ENCODE measurements at places on chromosomes 3 and 15. TPM values are rescaled to one million over a fixed set of nuclear protein-coding genes. Genes with fewer than 3 reads are reported as not detected.
A peak's percentile ranks its signal among the peaks of the same experiment; 100 is the strongest.

Gene CRTC3
- total RNA-seq = 87.8 TPM

- no peaks in the 10 kb centered on the region for H3K4me1 ChIP-seq
- no peaks in the 10 kb centered on the region for H3K36me3 ChIP-seq
- no peak for DNase-seq
- H3K27me3 ChIP-seq = no peaks in the 10 kb centered on the region
- H3K4me3 ChIP-seq = no peak overlapping the region
Observed at GRCh38 chr3:82939491-82940097, 1178.1 kb upstream of the GBE1 start.

DNA sequence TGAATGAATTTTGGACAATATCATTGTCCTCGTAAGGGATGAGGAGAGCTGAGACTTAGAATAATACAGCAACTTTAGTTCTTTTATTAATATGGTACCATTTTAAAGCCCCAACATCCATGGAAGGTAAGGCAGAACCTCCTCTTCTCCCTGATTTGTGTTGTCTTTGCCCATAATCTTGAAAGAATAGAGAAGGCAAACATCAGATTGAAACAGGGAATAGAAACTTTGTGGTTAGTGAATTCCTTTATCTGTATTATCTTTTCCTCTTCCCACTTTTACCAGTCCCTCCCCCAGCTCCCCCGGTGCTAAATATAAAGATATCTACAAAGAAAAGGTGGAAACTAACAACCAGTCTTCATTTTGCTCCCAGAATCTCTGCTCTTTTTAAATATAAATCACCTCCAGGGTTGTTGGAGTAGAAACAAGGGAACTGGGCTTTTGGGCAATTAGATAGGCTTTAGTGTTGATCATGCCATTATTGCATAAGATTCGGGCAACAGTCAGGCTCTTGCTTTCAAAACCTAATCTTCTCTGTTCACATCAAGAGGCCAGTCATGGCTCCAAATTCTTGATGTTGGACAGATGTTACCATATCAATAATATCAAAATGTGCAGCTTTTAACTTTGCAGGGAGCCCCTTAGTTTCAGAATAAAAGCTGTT, 32.5 kb downstream of the ITPR1 start:
- H3K27me3 ChIP-seq = no peaks in the 10 kb centered on the region
- no peaks in the 10 kb centered on the region for H3K36me3 ChIP-seq
- H3K4me1 ChIP-seq = no peaks in the 10 kb centered on the region
- no peak overlapping the region for H3K4me3 ChIP-seq
- H3K27ac ChIP-seq = no peak overlapping the region
- DNase-seq = no peak

Gene CLEC3B
- total RNA-seq = 16.0 TPM

Gene ISL2
- total RNA-seq = 2.4 TPM

DNA sequence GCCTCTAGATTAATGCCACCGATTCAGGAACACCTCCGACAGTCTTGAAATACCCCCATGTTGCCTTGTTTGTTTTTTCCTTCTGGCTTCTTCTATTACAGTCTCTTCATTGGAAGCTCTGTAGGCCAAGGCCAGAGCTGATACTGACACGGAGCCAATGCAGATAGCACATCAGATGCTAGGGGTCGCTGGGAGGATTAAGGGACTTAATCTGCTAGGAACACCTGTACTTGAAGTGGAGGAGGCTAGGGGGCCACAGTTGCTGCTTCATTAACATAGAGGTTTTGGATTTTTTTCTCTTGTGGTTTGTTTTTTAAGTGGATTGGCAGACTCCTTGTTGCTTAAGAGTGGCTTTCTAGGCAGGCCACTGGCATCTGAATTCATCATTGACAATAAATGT, 49.6 kb downstream of the PARP14 start:
- DNase-seq = no peak
- no peaks in the 10 kb centered on the region for H3K27me3 ChIP-seq
- no peaks in the 10 kb centered on the region for H3K36me3 ChIP-seq
- H3K4me3 ChIP-seq = no peak overlapping the region

- DNase-seq = peak; percentile 55
- no peaks in the 10 kb centered on the region for H3K27me3 ChIP-seq
- no peaks in the 10 kb centered on the region for H3K4me1 ChIP-seq
- H3K36me3 ChIP-seq = no peaks in the 10 kb centered on the region
- no peak overlapping the region for H3K4me3 ChIP-seq
Observed at GRCh38 chr3:14460342-14461005, 58.1 kb downstream of the SLC6A6 start.

GRCh38 chr15:74233851-74234597, 2.1 kb upstream of the CCDC33 start:
- H3K27me3 ChIP-seq = no peaks in the 10 kb centered on the region
- no peak for DNase-seq
- H3K27ac ChIP-seq = no peak overlapping the region
- no peaks in the 10 kb centered on the region for H3K4me1 ChIP-seq
- no peaks in the 10 kb centered on the region for H3K36me3 ChIP-seq
- no peak overlapping the region for H3K4me3 ChIP-seq

Gene OR5K4
- 1.3 TPM for total RNA-seq

Gene SOX2
- 17.8 TPM for total RNA-seq

Gene MYLK
- 345 TPM for total RNA-seq

Gene GANC
- 38.7 TPM for total RNA-seq

- no peak overlapping the region for H3K27ac ChIP-seq
- no peaks in the 10 kb centered on the region for H3K27me3 ChIP-seq
- no peaks in the 10 kb centered on the region for H3K4me1 ChIP-seq
- H3K36me3 ChIP-seq = no peaks in the 10 kb centered on the region
- H3K4me3 ChIP-seq = no peak overlapping the region
Observed at GRCh38 chr3:105253225-105253624, 113.5 kb upstream of the ALCAM start.

DNA sequence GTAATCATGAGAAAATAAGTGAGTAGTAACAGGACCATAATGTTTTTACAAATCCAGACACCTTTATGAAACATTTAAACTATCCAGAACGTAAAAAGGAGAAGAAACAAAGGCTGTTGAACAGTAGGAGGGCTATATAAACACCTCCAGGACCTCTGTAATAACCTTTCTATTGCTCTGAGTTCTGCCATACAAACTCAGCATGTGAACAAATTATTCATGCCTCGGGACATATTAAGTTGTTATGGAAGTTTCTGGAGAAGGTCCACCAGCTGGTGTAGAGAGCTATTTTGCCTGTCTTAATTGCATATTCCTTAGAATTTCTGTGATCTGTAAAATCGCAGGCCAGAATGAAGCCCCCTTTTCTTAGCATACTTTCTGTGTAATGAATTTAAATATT, 256.3 kb downstream of the UBE2E2 start:
- H3K36me3 ChIP-seq = no peaks in the 10 kb centered on the region
- no peak overlapping the region for H3K27ac ChIP-seq
- H3K4me1 ChIP-seq = no peaks in the 10 kb centered on the region

DNA sequence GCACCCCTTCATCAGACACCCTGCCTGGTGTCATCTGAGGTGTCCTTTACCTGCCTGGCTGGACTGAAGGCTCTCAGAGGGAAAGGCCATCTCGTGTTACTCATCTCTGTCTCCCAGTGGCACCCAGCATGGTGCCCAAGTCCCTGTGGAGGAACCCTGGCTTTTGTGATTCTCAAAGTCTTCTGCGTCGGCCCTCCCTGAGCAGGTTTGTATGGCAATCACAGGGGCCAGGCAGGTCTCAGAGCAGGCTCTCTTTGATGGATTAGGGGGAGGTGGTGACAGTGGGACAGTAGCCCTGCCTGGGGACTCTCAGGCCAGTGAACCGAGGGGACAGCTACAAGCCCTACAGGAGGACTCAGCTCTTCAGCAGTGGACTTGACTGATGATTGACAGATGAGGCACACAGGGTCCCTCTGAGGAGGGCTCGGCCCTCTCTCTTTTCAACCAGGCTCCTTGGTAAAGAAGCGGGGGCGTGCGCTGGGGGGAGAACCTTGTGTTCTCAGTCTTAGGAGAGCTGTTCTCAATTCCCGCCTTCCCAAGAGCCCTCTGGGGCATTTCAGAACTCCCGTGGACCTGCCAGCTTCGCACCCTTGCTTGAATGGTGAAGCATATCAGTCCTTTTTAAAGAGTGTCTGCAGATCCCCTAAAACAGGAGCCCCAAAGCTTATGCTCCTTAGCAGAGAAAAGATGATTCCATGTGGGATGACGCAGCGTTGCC, 108.3 kb downstream of the VGLL4 start:
- DNase-seq = no peak
- H3K27ac ChIP-seq = no peak overlapping the region
- H3K4me1 ChIP-seq = peaks cover 5% of the 10 kb centered on the region
- H3K27me3 ChIP-seq = no peaks in the 10 kb centered on the region
- H3K36me3 ChIP-seq = no peaks in the 10 kb centered on the region

Gene TRIM42
- 1.1 TPM for total RNA-seq

Gene ACVR2B
- total RNA-seq = 24.3 TPM

- no peaks in the 10 kb centered on the region for H3K27me3 ChIP-seq
- peak overlapping the region; percentile 99 for H3K27ac ChIP-seq
- H3K36me3 ChIP-seq = no peaks in the 10 kb centered on the region
Observed at GRCh38 chr3:71062952-71063772, 520.4 kb downstream of the FOXP1 start.

GRCh38 chr3:46574243-46574646, 8.1 kb upstream of the LRRC2 start:
- no peaks in the 10 kb centered on the region for H3K27me3 ChIP-seq
- no peak overlapping the region for H3K27ac ChIP-seq
- H3K4me1 ChIP-seq = no peaks in the 10 kb centered on the region
- H3K4me3 ChIP-seq = no peak overlapping the region

DNA sequence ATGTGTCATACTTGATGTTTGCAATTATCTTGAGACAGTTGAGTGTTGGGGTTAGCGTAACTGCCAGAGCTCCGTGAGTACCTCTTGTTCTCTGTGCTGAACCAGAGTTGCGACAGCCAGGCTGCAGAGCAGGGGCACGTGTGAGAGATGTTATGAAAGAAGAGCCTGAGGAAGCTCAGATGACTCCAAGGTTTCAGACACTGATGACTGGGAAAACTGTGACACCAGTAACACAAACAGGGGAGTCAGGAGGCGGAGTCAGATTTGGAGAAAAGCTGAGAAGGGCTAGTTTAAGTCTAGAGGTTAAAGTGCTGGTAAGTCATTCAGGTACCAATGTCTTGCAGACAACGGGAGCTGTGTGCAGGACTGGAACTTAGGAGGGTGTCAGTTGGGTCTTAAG, 45.0 kb downstream of the BLM start:
- no peak overlapping the region for H3K4me3 ChIP-seq
- DNase-seq = no peak
- H3K27me3 ChIP-seq = no peaks in the 10 kb centered on the region
- H3K27ac ChIP-seq = no peak overlapping the region
- H3K36me3 ChIP-seq = no peaks in the 10 kb centered on the region

DNA sequence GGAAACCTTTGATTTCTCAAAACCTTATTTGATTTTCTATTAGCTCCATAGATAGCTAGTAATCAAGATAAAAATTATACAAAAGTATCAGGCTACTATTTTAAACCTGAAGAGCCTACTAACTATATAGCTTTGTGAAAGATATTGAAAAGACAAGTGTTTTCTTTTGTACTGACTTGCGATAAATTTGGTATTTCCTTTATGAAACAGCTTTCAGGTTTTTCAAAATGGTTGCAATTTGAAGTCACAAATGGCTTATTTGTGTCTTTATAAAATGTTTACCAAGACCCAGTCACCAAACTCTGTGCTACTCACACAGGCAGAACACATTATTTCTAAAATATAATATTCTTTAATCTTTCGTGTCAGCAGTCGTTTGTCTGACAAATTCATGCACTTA, 167.5 kb upstream of the ALCAM start:
- no peak overlapping the region for H3K4me3 ChIP-seq
- no peaks in the 10 kb centered on the region for H3K36me3 ChIP-seq
- H3K27ac ChIP-seq = no peak overlapping the region

DNA sequence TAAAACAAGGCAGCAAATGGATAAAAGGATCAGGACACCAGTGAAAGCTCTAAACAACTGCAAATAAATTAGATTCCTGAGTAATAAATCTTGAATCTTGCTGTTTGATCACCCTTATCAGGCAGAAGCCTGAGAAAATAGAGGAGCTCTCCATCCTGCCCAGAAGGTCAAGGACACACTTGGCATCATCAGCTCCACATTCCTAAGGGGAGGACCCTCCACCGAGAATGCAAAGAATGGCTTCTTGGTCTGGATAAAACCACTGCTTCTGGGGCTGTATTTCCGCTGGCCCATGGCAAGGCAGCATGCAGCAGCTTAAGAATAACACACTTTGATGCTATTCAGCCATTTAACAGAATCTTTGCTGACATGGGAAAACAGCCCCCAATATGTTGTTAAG, 108.9 kb upstream of the TSC22D2 start:
- no peak overlapping the region for H3K27ac ChIP-seq
- H3K27me3 ChIP-seq = no peaks in the 10 kb centered on the region
- no peak for DNase-seq
- no peak overlapping the region for H3K4me3 ChIP-seq
- no peaks in the 10 kb centered on the region for H3K4me1 ChIP-seq
- no peaks in the 10 kb centered on the region for H3K36me3 ChIP-seq

DNA sequence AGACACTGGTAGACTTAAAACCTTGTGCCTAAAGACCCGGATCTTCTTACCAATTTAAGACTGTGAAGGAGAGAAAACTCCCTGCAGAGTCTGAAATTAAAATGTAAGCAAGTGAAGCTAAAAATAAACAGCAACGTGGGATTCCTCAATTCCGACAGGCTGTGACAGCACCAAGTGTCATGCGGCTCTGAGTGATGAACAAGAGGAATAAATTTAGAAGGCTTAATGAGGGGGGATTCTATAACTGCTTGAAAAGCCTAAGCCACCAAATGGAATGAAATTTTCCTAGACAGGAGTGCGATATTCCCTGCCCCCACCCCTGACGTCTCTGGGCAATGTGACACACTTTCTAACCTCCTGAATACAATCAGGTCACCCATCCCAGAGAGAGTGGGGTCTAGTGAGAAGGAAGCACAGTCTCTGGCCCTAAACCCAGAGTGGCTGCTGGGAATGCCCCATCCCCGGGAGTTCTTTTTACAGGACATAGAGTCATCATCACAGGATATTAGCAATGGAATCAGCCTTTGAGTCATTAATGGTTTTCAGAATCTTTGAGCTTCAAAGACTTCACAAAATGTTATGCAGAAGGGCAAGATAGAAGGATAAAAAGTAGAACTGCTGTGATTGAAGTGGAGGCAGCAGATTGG, 114.3 kb downstream of the EDEM1 start:
- DNase-seq = no peak
- H3K4me3 ChIP-seq = no peak overlapping the region
- no peaks in the 10 kb centered on the region for H3K4me1 ChIP-seq
- no peaks in the 10 kb centered on the region for H3K27me3 ChIP-seq

DNA sequence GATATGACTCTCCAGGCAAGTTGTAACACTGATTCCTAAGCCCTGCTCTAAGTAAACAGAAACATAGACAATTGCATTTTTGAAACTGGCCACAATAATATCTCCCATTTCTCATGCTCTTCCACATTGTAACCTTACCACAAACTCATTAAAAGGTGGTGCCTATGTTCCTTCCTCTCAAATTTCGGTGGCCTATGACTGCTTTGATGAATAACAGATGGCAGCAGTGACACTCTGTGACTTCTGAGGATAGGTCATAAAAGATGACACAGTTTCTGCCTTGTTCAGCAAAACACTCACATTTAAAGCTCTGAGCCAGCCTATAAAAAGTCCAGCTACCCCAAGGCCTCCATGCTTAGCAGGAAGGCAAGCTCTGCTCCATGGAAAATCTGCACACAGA, 195.2 kb downstream of the EFHB start:
- H3K27me3 ChIP-seq = no peaks in the 10 kb centered on the region
- no peaks in the 10 kb centered on the region for H3K4me1 ChIP-seq
- DNase-seq = no peak
- H3K27ac ChIP-seq = no peak overlapping the region
